NCI-H1105 treated with DMSO at 0.1 percent for 48 hours (cell line): ENCODE measurements at places on chromosomes 4 and X.

- DNase-seq = peak; percentile 7
Measured at GRCh38 chrX:73127700-73128241, 48.5 kb upstream of the PABPC1L2A start.

DNA sequence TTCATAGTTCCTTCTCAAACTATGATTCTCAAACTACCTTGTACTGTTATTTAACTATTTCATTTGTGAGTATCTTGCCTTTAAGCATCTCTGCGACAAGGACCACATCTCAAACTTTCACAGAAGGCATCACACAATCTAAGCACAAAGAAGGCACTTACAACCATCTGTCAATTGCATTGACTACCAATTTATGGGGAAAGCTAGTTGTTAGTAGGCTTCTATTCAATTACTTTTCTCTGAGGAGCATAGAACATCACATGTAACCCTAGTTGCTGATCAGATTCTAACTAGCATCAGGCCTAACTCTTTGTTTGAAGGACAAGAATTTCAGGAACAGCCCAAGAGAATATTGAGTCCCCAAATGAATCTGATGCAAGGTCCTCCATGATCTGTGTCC, 74.9 kb downstream of the GPC3 start:
- no peak for DNase-seq

- no peak for DNase-seq
Measured at GRCh38 chr4:189001283-189001970, 862.2 kb downstream of the TRIML1 start.

DNA sequence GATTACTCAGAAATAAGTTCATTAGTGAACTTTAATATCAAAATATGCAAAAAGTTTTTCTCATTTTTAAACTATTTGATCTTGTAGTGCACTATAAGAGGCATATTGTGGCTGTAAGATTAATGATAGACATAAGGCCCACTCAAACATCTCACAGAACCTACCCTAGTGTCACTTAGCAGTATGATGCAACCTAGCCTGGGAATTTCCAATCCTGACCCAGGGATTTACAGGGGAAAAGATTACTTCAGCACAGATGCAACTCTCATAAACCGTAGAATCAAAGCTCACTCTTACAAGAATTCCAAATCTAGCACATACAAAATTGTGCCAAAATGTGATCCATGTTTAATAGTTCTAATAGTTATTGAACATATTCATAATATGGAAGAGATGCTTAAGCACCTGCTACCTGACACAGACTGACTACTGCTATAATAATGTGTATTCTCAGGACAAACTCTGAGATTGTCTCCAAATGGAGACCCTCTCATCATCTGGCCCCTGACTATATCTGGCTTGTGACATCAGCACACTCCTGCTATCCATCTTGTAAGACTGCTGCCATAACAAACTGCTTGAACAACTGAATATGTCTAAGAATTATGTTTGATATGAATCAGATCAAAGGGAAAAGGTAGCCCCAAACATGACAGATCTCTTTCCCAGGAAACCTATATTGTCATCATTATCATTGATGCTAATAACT, 271.9 kb downstream of the PABPC4L start:
- DNase-seq = no peak

DNA sequence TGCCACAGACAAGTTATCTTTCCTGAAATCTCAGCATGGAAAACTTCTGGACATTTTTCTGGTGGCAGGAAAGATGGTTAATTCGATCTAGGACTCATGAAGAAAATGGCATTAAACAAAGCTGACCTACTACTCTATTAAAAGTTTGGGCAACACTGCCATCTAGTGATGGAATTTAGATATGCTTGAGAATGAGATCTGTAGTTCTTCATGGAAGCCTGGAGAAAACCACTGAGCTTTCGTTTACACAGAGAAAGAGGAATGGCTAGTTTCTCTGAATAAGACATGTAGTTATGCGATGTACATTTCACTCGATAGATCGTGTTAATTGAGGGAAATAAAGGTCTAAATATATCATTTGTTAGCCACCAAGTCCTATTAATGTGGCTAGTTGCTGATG, 51.7 kb upstream of the CHRDL1 start:
- DNase-seq = peak; percentile 35

- no peak for DNase-seq
Measured at GRCh38 chr4:183171484-183172267, 72.6 kb downstream of the WWC2 start.

DNA sequence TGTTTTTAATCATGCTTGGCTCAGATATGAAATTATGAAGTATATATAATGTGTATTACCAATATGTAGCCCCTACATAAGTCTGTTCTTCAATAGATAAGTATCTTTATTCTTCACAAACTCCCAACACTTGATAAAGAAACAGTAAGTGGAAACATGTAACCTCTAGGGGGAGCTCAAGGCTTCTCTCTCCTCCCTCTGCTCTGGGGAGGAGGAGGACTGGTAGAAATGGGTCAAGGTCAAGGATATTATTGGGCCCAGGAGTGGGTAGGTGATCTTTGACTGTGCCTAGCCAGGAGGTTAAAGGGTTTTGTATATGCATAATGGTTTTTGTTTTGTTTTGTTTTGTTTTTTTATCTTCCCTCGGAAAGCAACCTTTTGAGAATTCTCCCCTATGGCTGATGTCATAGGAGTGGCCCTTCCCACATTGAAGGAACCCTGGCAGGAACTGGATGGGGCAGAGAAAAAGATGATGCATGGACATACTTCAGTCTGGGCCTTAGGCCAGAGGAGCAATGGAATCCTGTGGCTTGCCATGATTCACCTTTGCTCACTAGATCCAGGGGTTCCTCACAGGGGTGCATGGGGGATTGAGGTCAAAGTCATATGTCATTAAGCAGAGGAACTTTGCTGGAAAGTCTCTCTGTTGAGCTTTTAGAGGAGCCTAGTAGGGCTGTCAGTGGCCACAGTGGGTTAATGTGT, 460.3 kb downstream of the MID1IP1 start:
- peak; percentile 49 for DNase-seq

DNA sequence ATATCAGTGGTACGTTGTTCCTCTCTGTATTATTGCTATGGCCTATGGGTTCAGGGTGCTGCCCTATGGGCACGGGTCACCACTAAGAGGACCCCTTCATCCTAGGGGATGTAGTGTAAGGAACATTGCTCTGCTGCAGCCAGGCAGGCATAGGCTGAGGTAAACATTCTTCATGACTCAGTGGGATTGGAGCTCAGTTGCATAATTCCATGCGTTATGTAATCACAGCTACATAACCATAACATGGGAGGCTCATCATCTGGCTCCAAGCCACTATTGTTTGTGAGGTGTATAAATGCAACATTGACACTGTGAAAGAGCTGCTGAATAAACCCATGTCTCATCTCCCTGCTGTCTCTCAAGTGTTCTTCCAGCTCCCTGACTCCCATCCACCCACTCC, 375.2 kb downstream of the MAGEE1 start:
- DNase-seq = no peak

GRCh38 chr4:113223001-113223400, 173.5 kb downstream of the ANK2 start:
- DNase-seq = no peak
